ENCODE measurements at places on chromosomes 5 and 9.

- no peak for DNase-seq
Measured at GRCh38 chr9:2027543-2028160, 12.5 kb downstream of the SMARCA2 start.

DNA sequence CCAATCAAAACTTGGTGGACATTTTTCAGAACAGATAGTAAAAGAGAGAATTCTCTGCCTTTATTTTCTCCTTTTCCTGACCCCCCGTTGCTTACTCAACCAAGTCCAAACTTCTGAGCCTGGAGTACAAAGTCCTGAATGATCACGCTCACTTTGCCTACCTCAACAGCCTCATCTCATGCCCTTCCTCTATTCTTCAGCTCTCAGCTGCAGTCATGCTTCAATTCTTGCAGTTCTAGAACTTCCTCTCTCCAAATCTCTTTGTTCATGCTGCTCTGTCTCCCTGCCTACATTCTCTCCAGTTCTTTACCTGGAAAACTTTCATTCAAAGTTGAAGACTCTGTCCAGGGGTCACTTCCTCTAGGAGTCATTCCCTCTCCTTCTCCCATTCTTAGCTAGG, 398.5 kb upstream of the SLC24A2 start:
- no peak for DNase-seq

GRCh38 chr9:95626885-95627558, 110.3 kb upstream of the PTCH1 start:
- DNase-seq = no peak

- no peak for DNase-seq
Measured at GRCh38 chr9:114433086-114433485, 45.3 kb upstream of the AKNA start.

DNA sequence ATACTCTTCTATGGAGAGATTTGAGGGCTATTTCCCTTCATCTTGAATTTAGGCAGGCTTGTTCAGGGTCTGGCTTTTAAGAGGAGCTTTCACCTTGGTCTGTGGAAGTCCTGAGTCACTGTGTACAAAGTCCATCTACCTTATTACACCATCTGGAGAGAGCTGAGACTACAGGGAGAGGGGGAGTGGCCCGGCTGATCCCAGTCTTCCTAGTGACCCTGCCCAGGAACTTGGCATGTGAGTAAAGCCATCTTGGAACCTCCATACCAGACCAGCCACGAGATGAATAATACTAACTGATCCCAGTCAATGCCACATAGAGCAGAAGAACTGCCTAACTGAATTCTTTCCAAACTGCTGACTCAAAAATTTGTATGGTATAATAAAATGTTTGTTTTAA, 8.4 kb upstream of the IL6ST start:
- DNase-seq = no peak

DNA sequence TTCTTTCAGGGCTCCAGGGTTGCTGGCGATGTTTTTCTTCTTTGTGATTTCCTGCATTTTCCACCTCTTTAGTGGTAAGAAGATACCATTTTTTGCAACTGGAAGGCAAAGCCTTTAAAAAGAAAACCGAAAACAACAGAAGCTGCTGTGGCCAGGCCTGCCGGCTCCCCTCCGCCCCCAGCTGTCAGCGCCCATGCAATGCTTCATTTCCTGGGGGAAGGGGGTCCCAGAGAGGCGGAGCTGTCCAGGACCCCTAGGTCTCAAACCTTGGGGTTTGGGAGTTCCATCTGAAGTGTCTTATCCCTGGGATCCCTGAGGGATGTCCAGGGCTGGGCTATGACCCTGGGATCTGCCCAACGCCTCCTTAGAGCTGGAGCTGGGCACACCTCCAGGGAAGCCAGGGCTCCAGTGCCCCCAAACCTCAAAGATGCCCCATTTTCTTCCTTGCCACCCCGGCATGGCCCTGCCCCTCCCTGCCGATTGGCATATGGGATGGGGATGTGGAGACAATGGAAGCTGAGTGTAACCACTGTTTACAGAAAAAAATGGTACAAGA, 257.2 kb upstream of the MVB12B start:
- no peak for DNase-seq
